Pancreas (tissue), 10 donors: ENCODE measurements at places on chromosomes 12 and 14. TPM values are rescaled to one million over a fixed set of nuclear protein-coding genes. Genes with fewer than 3 reads are reported as not detected.

DNA sequence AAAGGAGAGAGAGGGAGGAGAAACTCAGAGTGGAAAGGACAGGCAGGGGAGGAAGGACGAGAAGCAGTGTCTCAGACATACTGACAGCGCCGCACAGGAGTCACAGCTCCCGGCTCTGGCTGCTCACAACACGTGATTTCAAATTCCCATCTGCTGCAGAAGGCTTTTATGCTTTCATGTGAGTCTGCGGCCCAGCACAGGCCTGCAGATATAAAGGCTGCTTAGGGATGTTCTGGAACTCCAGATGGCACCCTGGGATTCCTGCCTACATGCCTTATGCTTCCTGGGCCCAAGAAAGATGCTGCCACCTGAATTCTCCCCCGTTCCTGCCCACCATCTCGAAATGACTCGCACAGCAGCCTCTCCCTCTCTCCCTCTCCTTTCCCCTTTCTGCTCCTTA, 89.6 kb downstream of the NUAK1 start:
- DNase-seq: no peak
- no peaks in the 10 kb centered on the region for H3K4me1 ChIP-seq
- H3K27me3 ChIP-seq: no peaks in the 10 kb centered on the region
- H3K36me3 ChIP-seq: no peaks in the 10 kb centered on the region
- no peak overlapping the region for H3K4me3 ChIP-seq
- no peak overlapping the region for H3K27ac ChIP-seq

GRCh38 chr14:105489542-105490266, 1.3 kb upstream of the TEDC1 start:
- DNase-seq: peak; percentile 82
- no peaks in the 10 kb centered on the region for H3K4me1 ChIP-seq
- H3K4me3 ChIP-seq: peak overlapping the region; percentile 42
- no peaks in the 10 kb centered on the region for H3K27me3 ChIP-seq
- H3K27ac ChIP-seq: peak overlapping the region; percentile 95
- H3K36me3 ChIP-seq: no peaks in the 10 kb centered on the region

- no peaks in the 10 kb centered on the region for H3K27me3 ChIP-seq
- no peak for DNase-seq
- H3K27ac ChIP-seq: no peak overlapping the region
Measured at GRCh38 chr12:110745542-110746284, 3.0 kb upstream of the PPP1CC start.

The KRT79 gene
- 0.09 TPM for total RNA-seq

The C12orf54 gene
- total RNA-seq: not detected

The GARIN6 gene
- not detected for total RNA-seq

The ZBTB42 gene
- 8.5 TPM for total RNA-seq

The SLC15A4 gene
- total RNA-seq: 8.8 TPM
